Testis (tissue), 5 donors: ENCODE measurements at places on chromosomes 3 and 15. TPM values are rescaled to one million over a fixed set of nuclear protein-coding genes. Genes with fewer than 3 reads are reported as not detected.

GRCh38 chr15:46682969-46683791, 1034.1 kb upstream of the SEMA6D start:
- DNase-seq = no peak
- no peak overlapping the region for H3K4me3 ChIP-seq
- H3K4me1 ChIP-seq = no peaks in the 10 kb centered on the region
- H3K27ac ChIP-seq = no peak overlapping the region
- no peaks in the 10 kb centered on the region for H3K27me3 ChIP-seq
- H3K36me3 ChIP-seq = no peaks in the 10 kb centered on the region

DNA sequence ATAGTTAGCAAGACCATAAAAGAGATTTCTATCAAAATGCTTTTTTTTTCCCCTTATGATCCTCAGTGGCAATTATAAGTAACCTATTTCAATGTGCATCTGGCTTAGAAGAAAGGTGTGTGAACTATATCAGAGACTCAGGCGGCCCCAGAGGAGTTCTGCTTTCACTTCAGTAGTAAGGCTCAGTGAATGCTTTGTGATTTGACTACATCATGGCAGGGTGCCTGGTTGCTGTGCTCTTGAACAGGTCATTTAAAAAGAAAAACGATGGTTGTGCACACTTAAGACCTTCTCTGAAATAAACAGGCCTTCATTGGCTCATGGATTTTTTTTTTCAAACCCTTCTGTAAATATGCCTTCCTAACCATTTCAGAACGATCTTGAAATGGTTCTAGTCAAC, 400.4 kb upstream of the RARB start:
- no peaks in the 10 kb centered on the region for H3K36me3 ChIP-seq
- H3K27ac ChIP-seq = no peak overlapping the region
- H3K4me3 ChIP-seq = no peak overlapping the region
- no peaks in the 10 kb centered on the region for H3K27me3 ChIP-seq

- no peak overlapping the region for H3K27ac ChIP-seq
- H3K27me3 ChIP-seq = no peaks in the 10 kb centered on the region
Observed at GRCh38 chr3:66986406-66986805, 11.7 kb upstream of the KBTBD8 start.

- no peaks in the 10 kb centered on the region for H3K27me3 ChIP-seq
- DNase-seq = no peak
- no peaks in the 10 kb centered on the region for H3K4me1 ChIP-seq
- H3K4me3 ChIP-seq = no peak overlapping the region
Observed at GRCh38 chr3:131796111-131796510, 238.7 kb downstream of the CPNE4 start.

DNA sequence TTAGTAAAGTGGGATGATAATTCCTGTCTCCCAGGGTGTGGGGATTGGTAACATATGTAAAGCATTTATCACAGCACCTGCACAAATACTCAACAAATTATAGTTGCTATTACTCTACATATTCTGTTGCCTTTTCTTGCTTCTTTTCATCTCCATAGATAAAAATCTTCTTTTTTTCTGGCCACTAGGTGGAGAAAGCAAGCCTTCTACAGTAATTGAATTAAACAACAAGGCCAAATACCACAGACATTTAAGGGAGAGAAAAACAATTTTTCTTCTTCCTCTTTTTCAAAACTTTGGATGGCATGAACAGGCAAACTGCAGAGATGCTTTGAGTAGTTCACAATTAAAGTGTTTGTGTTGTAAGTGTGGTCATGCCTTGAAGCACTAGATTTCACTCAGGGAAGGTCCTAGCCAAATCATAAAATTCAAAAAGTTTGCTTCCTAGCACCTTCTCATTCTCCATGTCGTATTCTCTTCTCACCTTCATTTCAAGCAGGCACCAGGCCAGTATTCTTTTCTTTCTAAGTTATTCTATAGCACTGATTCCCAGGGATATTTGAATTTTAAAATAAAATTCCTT, 493.4 kb upstream of the TGFBR2 start:
- no peak for DNase-seq
- no peak overlapping the region for H3K27ac ChIP-seq
- H3K36me3 ChIP-seq = no peaks in the 10 kb centered on the region

GRCh38 chr15:25095179-25095578, 140.4 kb downstream of the SNRPN start:
- H3K27me3 ChIP-seq = no peaks in the 10 kb centered on the region
- H3K4me3 ChIP-seq = no peak overlapping the region
- DNase-seq = no peak
- H3K36me3 ChIP-seq = no peaks in the 10 kb centered on the region
- no peak overlapping the region for H3K27ac ChIP-seq

DNA sequence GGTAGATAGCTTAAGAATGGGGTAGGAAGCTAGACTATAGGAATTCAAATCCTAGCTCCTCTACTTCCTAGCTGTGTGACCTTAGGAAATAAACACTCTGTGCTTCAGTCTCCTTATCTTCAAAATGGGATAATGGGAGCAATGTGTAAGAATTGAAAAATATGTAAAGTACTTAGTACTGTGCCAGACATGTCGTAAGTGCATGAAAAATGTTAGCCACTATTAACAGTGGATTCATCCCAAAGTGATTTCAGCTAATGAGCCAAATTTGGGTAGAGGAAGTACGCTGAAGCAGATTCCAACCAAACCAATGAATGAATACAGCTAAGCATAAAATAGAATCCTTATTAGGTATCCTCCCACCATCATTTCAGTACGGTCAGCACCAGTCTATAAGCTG, 192.1 kb downstream of the RORA start:
- H3K4me1 ChIP-seq = peaks cover 4% of the 10 kb centered on the region
- no peak overlapping the region for H3K27ac ChIP-seq
- no peaks in the 10 kb centered on the region for H3K27me3 ChIP-seq
- H3K4me3 ChIP-seq = no peak overlapping the region

- no peak for DNase-seq
- H3K27me3 ChIP-seq = no peaks in the 10 kb centered on the region
- H3K4me3 ChIP-seq = no peak overlapping the region
- no peak overlapping the region for H3K27ac ChIP-seq
- peaks cover 21% of the 10 kb centered on the region for H3K4me1 ChIP-seq
- H3K36me3 ChIP-seq = no peaks in the 10 kb centered on the region
Observed at GRCh38 chr15:75677465-75678323, 30.0 kb downstream of the SNX33 start.

The SCAANT1 gene
- not detected for total RNA-seq

The MB21D2 gene
- total RNA-seq = 29.2 TPM
